ENCODE measurements at places on chromosomes 4 and X. TPM values are rescaled to one million over a fixed set of nuclear protein-coding genes. Genes with fewer than 3 reads are reported as not detected.

GRCh38 chr4:187317799-187318198 is 594.1 kb upstream of the FAT1 start:
- no peak for DNase-seq

DNA sequence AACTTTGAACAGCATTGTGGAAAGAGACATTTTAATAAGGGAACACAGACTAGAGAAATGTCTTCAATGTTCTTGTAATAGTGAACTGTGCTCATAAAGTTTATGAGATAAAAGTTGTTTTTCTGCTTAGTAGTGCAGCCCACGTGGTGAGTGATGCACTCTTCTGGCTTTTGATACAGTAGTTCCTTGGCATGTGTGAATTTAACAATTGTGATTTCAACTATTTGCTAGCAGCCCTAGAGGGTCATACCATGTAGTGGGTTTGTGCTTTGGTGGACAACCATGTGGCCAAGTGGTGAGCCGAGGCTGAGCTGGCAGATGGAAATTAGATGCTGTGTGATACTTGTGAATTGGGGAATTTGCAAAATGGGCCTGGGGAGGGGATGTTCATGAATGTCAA is 116.2 kb upstream of the SLC4A4 start:
- no peak for DNase-seq

GRCh38 chr4:80610845-80611677 is 275.5 kb downstream of the CFAP299 start:
- DNase-seq: no peak

- DNase-seq: no peak
Measured at GRCh38 chr4:140052050-140052449, 101.9 kb downstream of the MAML3 start.

DNA sequence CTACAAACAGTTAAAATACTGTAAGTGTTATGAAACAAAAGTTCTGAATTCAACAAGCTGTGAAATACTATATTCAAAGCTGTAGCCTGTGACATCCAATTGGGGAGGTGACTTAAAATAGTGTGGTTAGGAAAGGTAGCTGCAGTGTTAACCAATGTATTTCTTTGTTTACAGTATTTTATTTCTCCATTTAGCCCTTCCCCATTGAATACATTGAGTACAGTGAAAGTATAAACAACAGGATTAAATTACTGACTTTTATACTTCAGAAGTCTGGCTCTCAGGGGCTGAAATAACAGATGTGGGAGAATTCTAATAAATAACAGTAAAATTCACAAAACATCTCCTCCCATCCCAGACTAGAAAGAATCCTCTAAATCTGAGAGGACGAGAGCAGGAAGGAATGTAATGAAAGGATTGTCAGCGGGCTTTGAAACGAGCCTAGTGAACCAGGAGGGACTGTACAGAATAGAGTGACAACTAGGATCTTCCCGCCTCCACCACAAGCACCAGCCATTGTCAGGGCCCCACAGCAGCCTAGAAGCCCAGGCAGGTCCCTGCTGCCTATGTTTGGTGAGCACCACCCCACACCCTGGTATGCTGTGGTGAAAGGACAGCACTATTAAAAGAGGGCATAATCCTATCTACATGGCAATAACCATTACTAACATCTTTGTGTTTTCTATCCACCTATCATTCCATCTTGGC is 73.7 kb downstream of the SPCS3 start:
- no peak for DNase-seq

The SERPINA7 gene
- total RNA-seq: not detected

The UGT2A1 gene
- total RNA-seq: not detected

The GC gene
- not detected for total RNA-seq

The CPZ gene
- 9.7 TPM for total RNA-seq

The AADAT gene
- 2.0 TPM for total RNA-seq

The SORBS2 gene
- total RNA-seq: 17.5 TPM

The RTL5 gene
- 7.5 TPM for total RNA-seq

The CLIC2 gene
- 20.8 TPM for total RNA-seq
